ENCODE measurements at places on chromosomes 16 and 17.

- DNase-seq: no peak
Observed at GRCh38 chr16:50040018-50040417, 15.0 kb downstream of the CNEP1R1 start.

- no peak for DNase-seq
Observed at GRCh38 chr16:3021449-3022207, 1.5 kb downstream of the TNFRSF12A start.

DNA sequence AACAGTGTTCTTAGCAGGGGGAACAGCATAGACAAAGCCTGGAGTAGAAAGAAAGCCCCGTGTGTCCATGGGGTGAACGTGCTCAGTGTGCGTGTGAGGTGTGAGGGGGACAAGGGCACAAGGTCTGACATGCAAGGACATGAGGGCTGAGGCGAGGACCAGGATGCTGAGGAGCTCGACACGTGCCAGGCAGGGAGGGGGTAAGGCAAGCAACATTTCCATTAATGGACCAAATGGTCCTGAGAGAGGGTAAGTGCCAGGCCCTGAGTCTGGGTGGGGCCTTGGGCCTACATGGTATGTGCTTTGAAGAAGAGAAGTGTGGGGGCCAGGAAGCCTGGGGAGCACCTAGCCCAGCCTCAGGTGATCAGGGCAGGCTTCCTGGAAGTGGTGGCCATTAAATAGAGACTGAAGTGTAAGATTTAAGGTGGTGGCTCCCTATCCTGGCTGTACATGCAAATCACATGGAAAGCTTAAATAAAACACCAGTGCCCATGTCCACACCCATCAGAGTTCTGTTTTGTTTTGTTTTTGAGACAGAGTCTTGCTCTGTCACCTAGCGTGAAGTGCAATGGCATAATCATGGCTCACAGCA lies 29.3 kb downstream of the ADCY7 start:
- DNase-seq: no peak

- DNase-seq: no peak
Observed at GRCh38 chr16:3157229-3158025, 22.6 kb downstream of the ZNF213 start.

- no peak for DNase-seq
Observed at GRCh38 chr17:35373534-35373983, at the start of gene SLFN11. TSS of gene SLFN11 (minus strand) at chr17:35373621. CDS start at chr17:35363807, 9,814 bp downstream.

DNA sequence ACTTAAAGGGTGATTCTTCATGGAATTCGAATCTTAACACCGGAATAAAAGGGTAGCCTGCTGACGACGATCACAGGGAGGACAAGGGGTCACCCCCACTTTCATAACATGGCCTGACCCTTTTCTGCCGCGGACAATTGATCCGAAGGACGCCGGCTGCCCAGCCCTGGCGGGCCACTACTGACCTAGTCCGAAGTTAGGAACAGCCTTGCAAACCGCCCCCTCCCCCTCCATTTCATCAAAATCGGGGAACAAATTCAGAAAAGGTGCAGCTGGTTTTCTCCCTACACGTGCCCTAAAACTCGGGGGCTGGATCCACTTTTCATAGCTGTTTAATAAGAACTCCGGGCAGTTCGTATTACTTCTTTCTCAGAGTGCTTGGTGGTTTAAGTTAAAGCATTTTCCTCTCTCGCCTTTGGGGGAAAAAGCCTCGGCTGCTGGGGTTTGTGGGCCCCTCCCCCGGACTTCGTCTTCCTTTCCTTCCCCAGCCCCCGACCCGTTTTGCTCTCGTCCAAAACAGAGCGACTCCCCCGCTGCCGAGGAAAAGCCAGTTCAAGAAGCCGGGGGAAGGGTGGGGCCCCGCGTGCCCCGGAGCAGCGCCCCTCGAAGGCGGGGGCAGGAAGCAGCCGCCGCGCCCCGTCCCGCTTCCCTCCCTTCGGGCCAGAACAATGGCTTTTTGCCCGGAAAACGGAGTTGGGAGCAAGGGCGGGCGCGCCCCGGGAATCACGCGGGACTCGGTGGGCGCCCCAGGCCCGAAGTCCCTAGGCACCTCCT lies 641 bp upstream of the CBX2 start:
- DNase-seq: no peak

DNA sequence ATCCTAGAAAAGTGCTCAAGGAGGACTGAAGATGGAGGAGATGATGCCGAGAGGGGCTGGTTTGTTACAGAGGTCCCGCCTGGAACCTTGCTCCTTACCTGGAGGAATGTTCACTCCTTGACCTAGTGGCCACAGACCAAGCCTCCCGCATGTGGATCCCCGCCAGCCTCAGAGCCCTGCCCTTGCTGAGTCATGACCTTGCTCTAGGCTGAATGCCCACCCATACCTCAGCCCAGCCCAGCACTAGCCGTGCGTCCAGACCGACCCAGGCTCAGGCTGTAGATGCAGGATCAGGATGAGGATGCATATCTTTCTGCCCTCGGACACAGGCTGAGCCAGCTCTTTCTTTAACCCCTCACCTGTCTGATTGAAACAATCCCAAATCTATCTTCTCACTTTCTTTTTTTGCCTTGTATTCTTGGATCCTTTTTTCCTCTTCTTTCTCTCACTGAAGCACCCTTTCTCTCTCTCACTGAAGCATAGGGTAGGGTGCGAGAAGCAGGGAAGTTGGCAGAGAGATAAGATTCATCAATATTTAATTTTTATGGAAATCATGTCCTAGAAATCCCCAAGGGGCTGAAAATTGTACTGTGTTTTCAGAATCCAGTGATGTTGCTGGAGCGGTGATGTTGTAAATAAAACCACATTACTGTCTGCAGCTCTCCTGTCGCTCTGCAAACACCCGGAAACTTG lies 34.9 kb downstream of the WSCD1 start:
- DNase-seq: no peak

DNA sequence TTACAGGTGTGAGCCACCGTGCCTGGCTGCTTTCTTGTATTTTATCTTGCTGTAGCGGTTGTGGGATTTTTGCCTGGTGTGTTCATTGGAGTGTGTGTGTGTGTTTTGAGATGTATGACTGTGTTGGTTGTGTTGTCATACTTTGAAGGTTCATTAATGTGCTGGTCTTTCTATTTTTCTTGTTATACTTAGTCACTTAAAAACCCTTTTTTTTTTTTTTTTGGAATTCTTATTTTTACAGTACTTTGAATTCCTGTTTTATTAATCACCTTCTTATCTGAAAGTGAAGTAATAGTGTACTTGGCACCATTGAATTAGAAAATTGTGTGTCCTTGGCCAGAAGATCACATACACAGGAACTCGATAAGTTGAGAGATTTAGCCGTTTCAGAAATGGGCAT lies 30.2 kb downstream of the TENT4B start:
- DNase-seq: no peak

DNA sequence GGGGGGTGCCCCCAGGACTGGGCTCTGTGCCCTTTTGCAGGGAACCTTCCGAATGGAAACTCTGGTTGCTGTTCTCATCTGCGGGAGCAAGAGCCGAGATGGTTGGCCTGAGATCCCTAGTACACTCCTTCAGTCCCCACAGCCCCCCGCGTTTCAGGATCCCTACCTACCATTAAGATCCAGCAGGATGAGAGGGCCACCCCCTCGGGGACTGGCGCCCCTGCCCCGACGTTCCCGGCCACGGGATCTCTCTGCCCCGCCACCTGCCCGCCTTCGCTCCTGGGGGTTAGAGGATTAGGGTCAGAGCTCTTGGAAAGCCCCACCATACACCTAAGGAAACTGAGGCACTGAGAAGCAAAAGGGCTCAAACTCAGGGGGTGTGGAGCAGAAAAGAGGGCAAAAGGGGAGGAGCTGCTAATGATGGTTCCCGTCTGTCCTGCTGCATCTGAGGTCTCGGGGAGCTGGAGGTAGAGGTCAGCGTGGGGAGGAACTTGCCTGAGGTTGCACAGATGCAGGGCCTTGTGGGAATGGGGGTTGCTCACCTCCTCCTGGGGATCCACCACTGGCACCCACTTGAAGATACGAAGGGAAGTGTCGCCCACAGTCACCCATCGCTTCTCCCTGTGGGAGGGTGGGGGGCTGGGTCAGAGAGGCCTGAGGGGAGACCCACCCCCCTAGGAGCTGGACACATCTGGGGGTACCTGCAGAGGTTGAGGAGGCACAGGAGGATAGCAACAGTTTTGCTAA lies 1.0 kb downstream of the BCL7C start:
- DNase-seq: no peak

GRCh38 chr17:39658346-39658745 lies 6.8 kb upstream of the TCAP start:
- DNase-seq: no peak

DNA sequence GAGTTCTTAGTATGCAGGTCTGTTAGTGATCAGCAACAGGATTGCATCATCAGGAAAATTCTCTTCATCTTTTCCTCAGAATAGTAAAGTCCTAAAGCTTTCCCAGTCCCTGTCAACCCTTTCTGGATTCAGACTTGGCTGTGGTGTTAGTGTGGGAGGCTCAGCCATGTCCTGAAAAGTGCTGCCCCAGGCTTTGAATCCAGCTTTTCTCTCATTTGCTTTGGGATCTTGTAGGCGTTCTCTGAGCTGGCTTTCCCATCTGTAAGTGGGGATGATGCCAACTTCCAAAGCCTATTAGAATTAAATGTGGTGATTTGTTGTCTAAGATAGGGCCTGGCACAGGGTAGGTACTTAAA lies 3.0 kb downstream of the ALKBH5 start:
- no peak for DNase-seq

- DNase-seq: no peak
Observed at GRCh38 chr17:52110923-52111581, 47.5 kb downstream of the CA10 start.

DNA sequence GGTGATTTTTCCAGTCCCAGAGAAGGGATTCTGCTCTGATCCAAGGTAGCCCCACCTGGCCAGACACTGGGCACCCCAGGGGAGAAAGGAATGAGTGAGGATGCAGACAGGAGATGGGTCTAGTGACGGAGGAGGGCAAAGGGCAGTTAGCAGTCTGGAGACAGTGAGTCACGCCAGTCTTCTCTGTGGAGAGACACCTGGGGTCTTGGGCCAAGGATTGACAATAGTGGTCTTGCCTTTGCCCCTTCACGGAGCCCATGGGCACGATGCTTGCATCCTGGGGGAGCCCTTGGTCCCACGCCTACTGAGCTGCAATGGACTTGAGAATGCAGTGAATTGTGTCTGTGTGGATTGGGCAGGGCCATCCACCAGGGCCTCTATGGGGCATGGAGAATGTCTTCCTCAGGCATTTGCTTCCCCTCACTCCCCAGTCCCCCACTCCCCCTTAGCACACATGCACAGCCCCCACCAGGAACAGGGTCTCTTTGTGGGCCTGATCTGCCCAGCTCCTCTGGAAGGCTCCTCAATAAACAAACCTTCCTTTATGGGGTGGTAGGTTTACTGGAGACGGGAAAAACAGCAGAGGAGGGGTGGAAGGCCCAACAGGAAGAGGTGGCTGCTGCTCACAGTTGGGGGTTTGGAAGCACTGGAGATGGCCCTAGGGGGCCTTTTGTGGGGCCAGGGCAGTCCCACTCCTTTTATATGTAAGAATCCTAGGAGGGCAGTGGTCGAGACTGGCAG lies 1.4 kb downstream of the CHAD start:
- no peak for DNase-seq

GRCh38 chr17:39709998-39710964 lies 10.4 kb downstream of the ERBB2 start:
- DNase-seq: no peak

DNA sequence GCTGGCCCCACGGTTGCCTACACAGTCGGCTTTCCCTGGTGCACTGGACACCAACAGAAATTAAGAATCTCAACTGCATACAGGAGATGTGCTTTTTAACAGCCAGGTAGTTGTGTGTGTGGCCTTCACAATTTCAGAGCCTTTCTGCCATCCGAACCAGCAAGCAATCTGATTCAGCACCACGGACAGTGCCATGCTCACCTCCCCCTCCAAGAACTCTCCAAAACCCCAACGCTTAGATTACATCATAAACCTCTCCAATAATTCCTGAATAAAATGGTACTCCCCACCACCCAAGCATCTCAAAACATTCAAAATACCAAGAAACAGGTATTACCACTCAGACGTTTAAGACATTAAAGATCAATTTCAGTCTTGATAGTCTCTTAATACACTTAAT lies 31.8 kb downstream of the USP7 start:
- DNase-seq: no peak

- DNase-seq: no peak
Observed at GRCh38 chr17:70961341-70961740, 792.0 kb downstream of the KCNJ2 start.

- DNase-seq: no peak
Observed at GRCh38 chr17:34756637-34757021, 177.2 kb downstream of the TMEM132E start.

DNA sequence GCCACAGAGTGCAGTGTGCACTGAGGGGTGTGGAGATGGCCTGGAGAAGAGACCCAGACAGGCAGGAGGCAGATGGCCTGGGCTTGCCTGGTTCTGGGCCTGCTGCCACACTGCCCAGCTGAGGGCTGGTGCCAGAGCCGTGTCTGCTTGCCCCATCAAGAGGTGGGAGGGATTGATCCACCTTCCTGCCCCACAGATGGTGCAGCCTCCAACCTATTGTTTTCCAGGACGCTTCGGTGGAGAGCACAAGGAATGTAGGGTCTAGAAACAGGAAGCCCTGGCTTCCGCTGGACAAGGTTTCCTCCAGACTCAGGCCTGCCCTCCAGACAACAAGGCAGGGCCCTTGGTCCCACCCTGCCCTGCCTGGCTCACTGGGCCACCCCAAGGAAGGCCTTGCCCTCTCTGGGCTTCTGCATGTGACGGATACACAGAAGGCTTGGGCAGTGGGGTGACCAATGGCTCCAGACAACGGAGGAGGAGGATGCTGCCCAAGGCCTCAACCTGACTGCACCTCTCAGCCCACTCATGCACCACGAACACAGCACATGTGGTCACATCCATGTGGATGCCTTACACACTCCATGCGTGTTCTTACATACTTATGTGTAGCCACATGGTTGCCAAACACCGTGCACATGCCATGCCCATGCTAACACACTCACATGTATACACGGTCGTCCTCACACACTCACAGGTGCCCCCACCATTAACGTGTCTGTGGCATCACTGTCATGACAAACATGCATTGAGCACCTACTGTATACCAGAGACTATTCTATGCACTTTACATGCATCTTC lies 6.5 kb upstream of the CDH5 start:
- DNase-seq: no peak

DNA sequence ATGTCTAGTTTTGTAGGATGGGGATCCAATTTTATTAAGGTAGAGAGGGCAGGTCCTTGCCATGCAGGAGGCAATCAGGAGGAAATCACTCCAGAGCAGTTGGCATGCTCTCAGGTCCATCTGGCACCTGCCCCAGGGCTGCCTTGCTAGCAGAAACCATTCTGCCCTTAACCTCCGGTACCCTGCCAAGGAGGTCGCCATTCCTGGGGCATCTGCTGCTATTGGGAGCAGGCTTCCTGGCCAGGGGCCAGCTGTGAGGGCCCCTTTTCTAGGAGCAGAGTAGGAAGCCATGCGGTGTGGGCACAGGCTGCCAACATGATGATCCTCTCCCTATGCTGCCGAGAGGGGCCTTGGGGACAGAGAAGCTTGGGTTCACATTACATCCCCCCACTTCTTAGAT lies 47.6 kb upstream of the MGAT5B start:
- no peak for DNase-seq

GRCh38 chr17:68993112-68993511 lies 37.9 kb upstream of the ABCA8 start:
- DNase-seq: no peak

- DNase-seq: no peak
Observed at GRCh38 chr17:62661337-62661736, 33.9 kb downstream of the MRC2 start.

GRCh38 chr16:21260870-21261791 lies 17.0 kb downstream of the CRYM start:
- DNase-seq: no peak

- no peak for DNase-seq
Observed at GRCh38 chr16:19913340-19913645, 28.6 kb upstream of the GPRC5B start.

- DNase-seq: no peak
Observed at GRCh38 chr16:86942151-86943051, 364.1 kb downstream of the FOXL1 start.

- DNase-seq: no peak
Observed at GRCh38 chr16:84629580-84629979, 11.7 kb upstream of the COTL1 start.
